ENCODE measurements at places on chromosomes 16 and 17. TPM values are rescaled to one million over a fixed set of nuclear protein-coding genes. Genes with fewer than 3 reads are reported as not detected.

The WFDC1 gene
- 1.3 TPM for total RNA-seq

The ALDH3A1 gene
- not detected for total RNA-seq

DNA sequence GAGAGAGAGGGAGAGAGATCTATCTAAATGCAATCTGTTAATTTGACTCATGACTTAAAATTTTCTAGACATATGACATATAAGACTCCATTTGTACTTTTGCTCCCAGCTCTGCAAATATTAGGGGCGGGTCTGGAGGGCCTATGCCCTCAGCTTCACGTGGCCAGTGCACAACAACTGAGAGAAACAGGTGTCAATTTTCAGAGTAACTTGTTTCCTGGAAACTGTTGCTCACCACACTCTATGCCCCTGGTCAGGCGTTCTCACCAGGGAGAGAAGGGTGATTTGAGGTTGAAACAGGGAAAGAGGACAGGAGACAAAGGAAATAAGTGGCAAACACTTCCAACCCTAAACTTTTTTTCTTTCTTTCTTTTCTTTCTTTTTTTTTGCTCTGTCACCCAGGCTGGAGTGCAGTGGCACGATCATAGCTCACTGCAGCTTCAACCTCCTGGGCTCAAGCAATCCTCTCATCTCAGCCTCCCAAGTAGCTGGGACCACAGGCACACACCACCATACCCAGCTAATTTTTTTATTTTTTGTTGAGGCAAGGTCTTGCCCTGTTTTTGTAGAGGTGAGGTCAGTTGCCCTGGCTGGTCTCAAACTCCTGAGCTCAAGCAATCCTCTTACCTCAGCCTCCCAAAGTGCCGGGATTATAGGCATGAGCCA lies 270.0 kb downstream of the SLC39A11 start:
- H3K27ac ChIP-seq = no peak overlapping the region
- H3K4me3 ChIP-seq = no peak overlapping the region

GRCh38 chr17:47265983-47266541 lies 12.4 kb downstream of the ITGB3 start:
- H3K36me3 ChIP-seq = no peaks in the 10 kb centered on the region
- no peak overlapping the region for H3K4me3 ChIP-seq
- no peaks in the 10 kb centered on the region for H3K27me3 ChIP-seq
- DNase-seq = no peak
- H3K4me1 ChIP-seq = peaks cover 38% of the 10 kb centered on the region

DNA sequence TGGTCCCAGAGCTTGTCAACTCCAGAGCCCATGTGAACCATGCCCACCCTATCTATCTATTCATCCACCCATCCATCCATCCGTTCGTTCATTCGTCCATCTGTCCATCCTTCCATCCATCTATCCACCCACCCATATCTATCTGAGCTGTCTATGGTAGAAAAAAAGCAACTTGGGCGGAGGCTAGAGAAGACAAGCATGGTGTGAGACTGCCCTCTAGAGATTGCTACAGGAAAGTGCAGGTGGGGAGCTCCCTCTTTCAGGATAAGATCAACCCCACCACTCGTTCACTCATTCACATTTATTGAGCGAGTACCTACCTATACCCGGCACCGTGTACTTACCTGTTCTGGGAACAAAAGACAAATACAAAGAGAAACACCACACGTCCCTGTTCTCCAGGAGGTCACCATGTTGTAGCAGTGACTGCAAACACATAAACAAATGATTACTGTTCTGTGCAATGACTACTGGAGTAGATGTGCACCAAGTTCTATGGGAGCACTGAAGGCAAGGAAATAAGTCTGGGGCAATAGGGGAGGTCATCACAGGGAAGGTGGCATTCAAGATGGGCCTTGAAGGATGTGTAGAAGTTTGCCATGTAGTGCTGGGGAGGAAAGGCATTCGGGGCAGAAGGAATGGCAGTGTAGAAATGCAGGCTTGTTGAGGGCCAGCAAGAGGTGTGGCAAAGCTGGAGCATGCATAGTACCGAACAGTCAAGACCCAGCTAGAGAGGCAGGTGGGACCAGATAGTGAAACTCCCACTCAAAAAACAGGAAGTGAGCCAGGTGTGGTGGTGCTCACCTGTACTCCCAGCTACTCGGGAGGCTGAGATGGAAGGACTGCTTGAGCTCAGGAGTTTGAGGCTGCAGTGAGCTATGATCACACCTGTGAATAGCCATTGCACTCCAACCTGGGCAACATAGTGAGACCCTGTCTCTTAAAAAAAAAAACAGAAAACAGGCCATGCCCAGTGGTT lies 13.4 kb upstream of the ATP5MC1 start:
- no peaks in the 10 kb centered on the region for H3K36me3 ChIP-seq
- H3K27me3 ChIP-seq = no peaks in the 10 kb centered on the region
- DNase-seq = no peak
- H3K4me3 ChIP-seq = no peak overlapping the region

The MEIOB gene
- not detected for total RNA-seq

DNA sequence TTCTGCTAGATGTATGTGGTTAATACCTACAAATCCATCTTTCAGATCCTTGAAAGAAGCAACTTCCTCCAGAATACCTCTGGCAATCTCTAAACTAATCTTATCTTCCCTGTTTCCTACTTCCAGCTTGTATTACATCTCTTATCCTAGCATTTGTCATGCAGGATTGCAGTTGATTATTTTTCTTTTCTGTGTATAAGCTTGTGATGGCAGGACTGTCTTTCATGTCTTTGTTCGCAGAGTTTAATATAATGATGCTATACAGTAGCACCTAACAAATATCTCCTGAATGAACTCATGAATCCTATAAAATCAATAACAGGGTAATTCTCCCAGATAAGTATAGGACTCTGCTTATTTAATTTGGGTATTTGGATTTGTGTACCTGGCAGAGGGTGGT lies 12.2 kb upstream of the UBE2G1 start:
- peaks cover 6% of the 10 kb centered on the region for H3K27me3 ChIP-seq
- no peaks in the 10 kb centered on the region for H3K36me3 ChIP-seq

DNA sequence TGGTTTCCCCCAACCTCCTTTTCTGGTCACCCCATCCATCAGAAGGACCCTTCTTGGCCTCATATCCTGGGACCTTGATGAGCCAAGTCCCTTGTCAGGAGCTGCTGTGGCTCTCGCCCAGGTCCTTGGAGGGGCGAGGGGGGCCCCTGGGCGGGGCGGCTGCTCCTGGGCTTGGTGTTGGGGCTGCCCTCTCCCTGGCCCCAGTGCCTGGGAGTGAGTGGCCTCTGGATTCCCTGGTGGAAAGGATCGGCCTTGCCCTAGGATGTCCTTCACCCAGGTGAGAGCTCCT lies 6.2 kb upstream of the NOTUM start:
- H3K36me3 ChIP-seq = no peaks in the 10 kb centered on the region
- H3K27me3 ChIP-seq = peaks cover 87% of the 10 kb centered on the region
- H3K4me1 ChIP-seq = peaks cover 27% of the 10 kb centered on the region
- H3K4me3 ChIP-seq = no peak overlapping the region
- H3K27ac ChIP-seq = no peak overlapping the region

DNA sequence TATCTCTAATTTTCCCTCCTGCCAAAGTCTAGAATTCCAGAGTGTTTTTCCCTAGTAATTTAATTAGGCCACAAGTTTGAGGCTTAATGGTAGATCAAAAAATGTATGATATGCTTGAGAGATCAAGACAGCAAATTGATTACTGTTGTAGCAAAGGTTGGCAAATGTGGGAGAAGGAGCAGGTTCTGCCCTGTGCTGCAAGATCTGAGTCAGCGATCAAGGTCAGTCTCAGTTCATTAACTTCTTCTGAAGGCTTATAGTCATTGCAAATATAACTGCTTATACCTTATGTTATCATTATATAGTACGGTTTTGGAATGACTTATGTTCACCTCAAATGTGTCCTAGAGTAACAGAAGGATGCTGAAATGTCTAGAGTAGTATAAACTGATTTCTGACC lies 231.1 kb upstream of the TBX2 start:
- H3K36me3 ChIP-seq = peaks cover 5% of the 10 kb centered on the region
- H3K4me3 ChIP-seq = no peak overlapping the region
- no peaks in the 10 kb centered on the region for H3K4me1 ChIP-seq
- DNase-seq = no peak

DNA sequence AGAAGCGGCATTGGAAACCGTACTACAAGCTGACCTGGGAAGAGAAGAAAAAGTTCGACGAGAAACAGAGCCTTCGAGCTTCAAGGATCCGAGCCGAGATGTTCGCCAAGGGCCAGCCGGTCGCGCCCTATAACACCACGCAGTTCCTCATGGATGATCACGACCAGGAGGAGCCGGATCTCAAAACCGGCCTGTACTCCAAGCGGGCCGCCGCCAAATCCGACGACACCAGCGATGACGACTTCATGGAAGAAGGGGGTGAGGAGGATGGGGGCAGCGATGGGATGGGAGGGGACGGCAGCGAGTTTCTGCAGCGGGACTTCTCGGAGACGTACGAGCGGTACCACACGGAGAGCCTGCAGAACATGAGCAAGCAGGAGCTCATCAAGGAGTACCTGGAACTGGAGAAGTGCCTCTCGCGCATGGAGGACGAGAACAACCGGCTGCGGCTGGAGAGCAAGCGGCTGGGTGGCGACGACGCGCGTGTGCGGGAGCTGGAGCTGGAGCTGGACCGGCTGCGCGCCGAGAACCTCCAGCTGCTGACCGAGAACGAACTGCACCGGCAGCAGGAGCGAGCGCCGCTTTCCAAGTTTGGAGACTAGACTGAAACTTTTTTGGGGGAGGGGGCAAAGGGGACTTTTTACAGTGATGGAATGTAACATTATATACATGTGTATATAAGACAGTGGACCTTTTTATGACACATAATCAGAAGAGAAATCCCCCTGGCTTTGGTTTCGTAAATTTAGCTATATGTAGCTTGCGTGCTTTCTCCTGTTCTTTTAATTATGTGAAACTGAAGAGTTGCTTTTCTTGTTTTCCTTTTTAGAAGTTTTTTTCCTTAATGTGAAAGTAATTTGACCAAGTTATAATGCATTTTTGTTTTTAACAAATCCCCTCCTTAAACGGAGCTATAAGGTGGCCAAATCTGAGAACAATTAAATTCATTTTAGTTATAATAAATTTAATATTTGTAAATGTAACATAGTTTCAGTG lies 1.7 kb downstream of the HEXIM1 start:
- H3K36me3 ChIP-seq = no peaks in the 10 kb centered on the region
- H3K27ac ChIP-seq = peak overlapping the region; percentile 96
- H3K4me1 ChIP-seq = peaks cover 74% of the 10 kb centered on the region
- H3K4me3 ChIP-seq = peak overlapping the region; percentile 87
- DNase-seq = peak; percentile 71
- no peaks in the 10 kb centered on the region for H3K27me3 ChIP-seq

- peaks cover 62% of the 10 kb centered on the region for H3K4me1 ChIP-seq
- no peaks in the 10 kb centered on the region for H3K27me3 ChIP-seq
- peaks cover 30% of the 10 kb centered on the region for H3K36me3 ChIP-seq
- H3K4me3 ChIP-seq = peak overlapping the region; percentile 92
- DNase-seq = no peak
These were observed 1.1 kb downstream of the KIF1C start for GRCh38 chr17:4998732-4999429.

DNA sequence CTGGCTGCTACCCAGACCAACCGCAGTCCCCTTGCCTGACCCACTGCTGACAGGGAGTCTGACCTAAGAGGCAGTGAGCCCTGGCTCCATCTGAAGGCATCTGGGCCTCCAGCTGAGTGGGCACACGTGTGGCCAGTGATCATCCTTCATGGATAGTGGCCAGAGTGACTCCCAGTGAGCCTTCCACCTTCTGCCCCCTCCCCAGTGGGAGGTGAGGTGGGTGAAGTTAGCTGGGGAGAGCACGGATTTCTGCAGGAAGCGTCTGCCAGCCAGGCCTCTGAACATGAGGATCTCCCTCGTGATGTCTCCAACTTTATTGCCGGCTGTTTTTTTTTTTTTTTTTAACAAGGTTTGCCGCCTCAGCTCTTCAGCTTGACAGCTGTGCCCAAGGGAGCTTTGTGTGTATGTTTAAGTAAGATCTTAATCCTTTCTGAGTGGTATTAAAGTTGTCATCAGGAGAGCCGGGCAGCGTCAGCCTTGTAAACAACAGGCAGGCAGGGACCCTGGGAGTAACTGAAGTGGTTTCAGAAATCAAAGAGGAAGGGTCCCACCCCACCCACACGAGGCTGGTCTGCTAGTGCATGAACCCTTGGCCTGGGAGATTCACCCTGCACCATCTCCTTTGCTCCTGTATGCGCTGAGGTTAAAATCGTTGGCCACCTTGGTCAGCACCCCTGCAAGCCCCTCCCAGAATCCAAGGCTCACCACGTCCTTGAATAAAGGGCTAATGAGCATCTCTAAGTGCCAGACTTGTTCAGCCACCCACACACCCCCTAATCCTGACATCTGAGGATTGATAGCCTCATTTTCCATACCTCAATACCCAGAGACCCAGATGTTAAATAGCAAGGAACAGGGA lies 33.3 kb downstream of the RHBDL3 start:
- no peaks in the 10 kb centered on the region for H3K36me3 ChIP-seq
- no peak overlapping the region for H3K27ac ChIP-seq
- DNase-seq = no peak
- H3K27me3 ChIP-seq = no peaks in the 10 kb centered on the region
- H3K4me1 ChIP-seq = peaks cover 6% of the 10 kb centered on the region

The BRIP1 gene
- total RNA-seq = 0.22 TPM

The CDRT4 gene
- 1.4 TPM for total RNA-seq

- no peak overlapping the region for H3K27ac ChIP-seq
- H3K36me3 ChIP-seq = no peaks in the 10 kb centered on the region
- H3K4me3 ChIP-seq = no peak overlapping the region
- H3K27me3 ChIP-seq = peaks cover 99% of the 10 kb centered on the region
- DNase-seq = no peak
These were observed 2.2 kb upstream of the BICDL2 start for GRCh38 chr16:3038896-3039295.

All from left ventricle myocardium inferior (tissue), 1 donor.